Hematopoietic multipotent progenitor cell treated with erythropoietin and hydrocortisone succinate and interleukin-3 and kit ligand, for 17 days (in vitro differentiated cells): ENCODE measurements at places on chromosomes 7 and 10.

DNA sequence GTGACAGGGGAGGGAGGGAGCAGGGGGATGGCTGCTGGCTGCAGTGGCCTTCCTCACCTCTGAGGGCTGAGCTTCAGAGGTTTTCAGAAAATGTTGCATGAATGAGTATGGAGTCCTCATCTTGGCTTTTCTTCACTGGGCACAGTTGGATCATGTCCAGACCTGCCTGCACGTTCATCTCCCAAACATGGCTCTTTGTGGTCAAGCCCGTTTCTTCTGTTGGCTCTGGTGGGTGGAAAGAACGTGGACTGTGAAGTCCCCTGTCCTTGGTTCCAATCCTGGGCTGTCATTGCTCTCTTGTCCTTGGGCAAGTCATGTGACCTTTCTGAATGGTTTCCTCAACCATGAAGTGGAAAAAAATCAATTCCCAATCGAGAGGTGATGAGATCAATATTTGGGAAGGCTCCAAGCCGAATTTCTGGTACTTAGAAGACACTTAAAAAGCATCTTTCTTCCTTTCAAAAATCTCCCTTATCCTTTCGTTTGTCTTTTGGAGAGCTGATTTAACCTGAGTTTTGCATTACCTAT is 34.5 kb downstream of the TSPAN14 start:
- peak; percentile 25 for DNase-seq

GRCh38 chr7:36303202-36304098 is 86.2 kb upstream of the ANLN start:
- DNase-seq: peak; percentile 5

DNA sequence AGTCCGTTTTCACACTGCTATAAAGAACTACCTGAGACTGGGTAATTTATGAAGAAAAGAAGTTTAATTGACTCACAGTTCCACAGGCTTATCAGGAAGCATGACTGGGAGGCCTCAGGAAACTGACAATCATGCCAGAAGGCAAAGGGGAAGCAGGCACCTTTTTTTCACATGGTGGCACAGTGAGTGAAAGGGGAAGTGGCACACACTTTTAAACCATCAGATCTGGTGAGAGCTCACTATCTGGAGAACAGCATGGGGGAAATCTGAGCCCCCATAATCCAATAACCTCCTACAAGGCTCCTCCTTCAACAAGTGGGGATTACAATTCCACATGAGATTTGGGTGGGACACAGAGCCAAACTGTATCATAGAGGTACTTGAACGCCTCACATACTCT is 30.0 kb downstream of the AGR3 start:
- DNase-seq: no peak

DNA sequence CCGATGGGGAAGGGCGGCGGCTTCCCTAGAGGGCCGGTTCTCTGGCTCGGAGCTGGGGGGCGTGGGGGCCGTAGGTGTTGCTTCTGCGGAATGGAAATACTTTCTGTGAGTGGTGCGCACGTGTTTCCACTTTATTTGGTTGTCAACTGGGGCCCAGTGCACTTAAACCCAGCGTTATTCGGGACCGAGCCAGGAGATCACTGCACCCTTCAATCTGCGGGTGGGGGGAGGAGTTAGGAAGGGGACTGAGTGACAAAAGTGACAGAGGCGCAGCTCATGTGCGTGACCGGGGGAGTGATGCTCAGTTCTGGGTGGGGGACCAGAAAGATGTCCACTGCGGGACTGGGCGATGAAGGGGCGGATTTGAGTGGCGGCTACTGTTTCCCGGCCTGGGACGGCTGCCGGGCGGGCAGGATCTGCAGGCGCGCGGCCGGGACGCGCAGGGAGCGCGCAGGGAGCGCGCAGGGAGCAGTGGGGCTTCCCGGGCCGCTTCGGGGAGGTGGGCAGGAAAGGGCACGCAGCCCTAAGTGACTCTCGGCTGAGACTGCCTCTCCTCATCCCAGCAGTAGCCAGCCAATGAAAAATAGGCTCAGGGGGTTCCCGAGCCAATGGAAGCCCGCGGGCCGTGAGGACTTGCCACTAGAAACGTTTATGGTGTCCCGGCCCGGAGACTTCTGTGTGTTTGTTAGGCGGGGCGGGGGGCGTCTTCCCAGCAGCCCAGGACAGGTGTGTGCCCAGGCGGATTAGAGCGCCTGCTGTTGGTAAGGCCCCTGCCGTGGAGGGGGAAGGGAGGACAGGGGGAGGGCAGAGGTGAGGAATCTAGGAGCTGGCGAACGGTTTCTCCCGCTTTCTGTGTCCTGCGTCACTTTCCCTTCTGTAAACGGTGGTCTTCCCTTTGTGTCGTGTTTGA is 54.3 kb upstream of the KDM7A start:
- DNase-seq: no peak

- no peak for DNase-seq
Measured at GRCh38 chr10:49827297-49827696, 65.2 kb upstream of the OGDHL start.

DNA sequence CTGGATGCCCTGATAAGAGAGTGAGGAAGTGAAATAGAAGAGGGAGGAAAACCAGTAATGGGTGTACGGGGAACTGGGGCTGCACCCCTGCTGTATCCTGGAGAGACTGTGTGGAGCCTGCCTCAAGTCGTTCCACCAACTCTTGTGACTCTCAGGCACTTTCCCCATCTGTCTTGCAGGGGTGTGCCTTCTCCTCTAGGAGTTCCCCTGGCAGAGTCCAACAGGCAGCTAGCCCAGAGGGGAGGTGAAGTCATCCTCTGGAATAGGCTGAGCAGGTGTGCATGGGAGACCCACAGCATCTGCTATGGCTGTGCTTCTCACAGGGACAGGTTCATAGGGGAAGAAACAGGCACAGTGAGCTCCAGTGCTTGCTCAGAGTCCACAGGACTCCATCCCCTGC is 46.8 kb downstream of the WIPF3 start:
- DNase-seq: no peak

- DNase-seq: no peak
Measured at GRCh38 chr10:107072028-107072427, 92.5 kb downstream of the SORCS1 start.

GRCh38 chr7:116311259-116311658 is 100.9 kb downstream of the TES start:
- DNase-seq: no peak

GRCh38 chr10:20185116-20185515 is 368.9 kb downstream of the PLXDC2 start:
- DNase-seq: no peak

GRCh38 chr10:100988166-100988565 is 823 bp downstream of the TWNK start:
- no peak for DNase-seq

DNA sequence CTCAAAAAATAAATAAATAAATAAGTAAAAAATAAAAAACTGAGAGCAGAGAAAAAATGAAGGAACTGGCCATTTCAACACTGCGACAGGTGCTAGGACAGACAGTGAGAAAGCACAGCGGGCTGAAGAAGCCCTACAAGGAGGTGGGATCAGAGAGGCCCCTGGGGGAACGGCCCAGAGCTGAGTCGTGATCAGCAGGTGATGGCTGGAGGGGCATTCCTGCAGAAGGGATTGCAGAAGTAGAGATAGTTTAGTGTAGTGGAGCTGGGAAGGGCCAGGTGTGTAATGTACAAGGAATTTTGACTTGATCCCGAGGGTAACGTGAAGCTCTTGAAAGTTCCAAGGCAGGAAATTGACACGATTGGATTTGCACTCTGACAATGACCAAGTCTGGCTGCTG is 112.1 kb downstream of the CUL2 start:
- DNase-seq: no peak

DNA sequence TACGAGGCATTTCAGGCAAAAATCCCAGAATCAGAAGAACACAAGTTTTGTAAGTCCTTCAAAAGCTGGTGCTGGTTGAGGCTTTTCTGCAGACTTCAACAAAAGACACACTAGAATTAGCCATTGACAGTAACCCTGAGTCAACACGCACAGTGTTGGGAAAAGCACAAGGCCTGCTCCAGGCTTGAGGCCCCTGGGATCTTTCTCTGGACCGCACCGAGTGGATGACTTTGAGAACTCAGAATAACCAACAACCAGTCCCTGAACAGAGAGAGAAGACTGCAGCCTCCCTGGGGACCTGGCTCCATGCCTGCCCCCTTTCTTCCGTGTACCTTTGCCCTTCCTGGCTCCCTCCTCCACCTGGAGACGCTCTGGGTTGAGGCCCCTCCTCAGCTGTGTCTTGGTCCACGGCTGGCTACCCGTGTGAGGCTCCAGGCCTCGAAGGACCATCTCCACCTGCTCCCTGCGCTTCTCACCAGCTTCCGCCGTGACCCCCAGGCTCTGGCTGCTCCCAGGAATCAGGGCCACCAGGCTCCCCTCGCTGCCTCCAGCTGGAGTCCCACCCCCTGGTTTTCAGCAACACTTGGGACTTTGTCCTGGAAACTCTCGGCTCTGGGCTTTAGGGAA is 28.4 kb downstream of the DIP2C start:
- no peak for DNase-seq

DNA sequence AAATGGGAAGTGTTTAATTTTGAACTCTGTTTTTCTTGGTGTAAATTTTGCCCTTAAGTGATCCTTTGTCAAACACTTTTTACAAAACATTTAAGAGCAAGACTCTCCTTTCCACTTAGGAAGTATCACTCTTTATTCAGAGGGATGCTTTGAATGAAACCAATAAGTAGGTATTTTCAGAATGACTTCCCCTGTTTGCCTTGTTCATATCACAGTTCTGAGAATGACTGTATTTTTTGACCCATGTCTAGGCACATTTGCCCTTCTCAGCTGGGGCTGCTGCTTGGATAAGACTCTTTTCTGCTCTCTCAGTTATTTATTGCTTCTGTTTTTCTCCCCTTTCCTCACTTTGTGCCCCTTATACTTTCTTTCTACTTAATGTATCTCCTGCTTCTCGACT is 98.2 kb downstream of the CCNY start:
- no peak for DNase-seq

GRCh38 chr10:42479057-42479456 is 159.3 kb downstream of the ZNF33B start:
- DNase-seq: no peak

- DNase-seq: no peak
Measured at GRCh38 chr7:1567896-1568510, 1.8 kb downstream of the PSMG3 start.

GRCh38 chr7:128056901-128057300 is 25.7 kb upstream of the LRRC4 start:
- DNase-seq: no peak
